ENCODE measurements at places on chromosomes 3 and 15. TPM values are rescaled to one million over a fixed set of nuclear protein-coding genes. Genes with fewer than 3 reads are reported as not detected.

TMEM158 gene
- 18.9 TPM for total RNA-seq

SLC4A7 gene
- total RNA-seq, result 241 TPM

ECE2 gene
- total RNA-seq, result 18.7 TPM

PDZRN3 gene
- total RNA-seq, result 35.5 TPM

PPP1R14D gene
- not detected for total RNA-seq

DPPA4 gene
- 2.1 TPM for total RNA-seq

PTPN23 gene
- 24.7 TPM for total RNA-seq

FANCD2OS gene
- not detected for total RNA-seq

CA12 gene
- total RNA-seq, result 13.8 TPM

FMN1 gene
- 2.1 TPM for total RNA-seq

SERINC4 gene
- total RNA-seq, result 0.23 TPM

RSL24D1 gene
- total RNA-seq, result 113 TPM

NANOGP8 gene
- total RNA-seq, result 0.69 TPM

GAP43 gene
- total RNA-seq, result 418 TPM

MLF1 gene
- total RNA-seq, result 72.9 TPM

CEP70 gene
- 75.7 TPM for total RNA-seq

KBTBD13 gene
- total RNA-seq, result not detected

TAGLN3 gene
- 103 TPM for total RNA-seq

PLXNB1 gene
- total RNA-seq, result 89.0 TPM

NECTIN3 gene
- total RNA-seq, result 78.0 TPM

SCG3 gene
- 52.6 TPM for total RNA-seq

PAQR5 gene
- total RNA-seq, result 2.3 TPM

FGD5 gene
- 5.5 TPM for total RNA-seq

AADACL2 gene
- not detected for total RNA-seq

POLR2H gene
- total RNA-seq, result 35.3 TPM
